Uterus (tissue), 4 donors: ENCODE measurements at places on chromosomes 5 and 9. TPM values are rescaled to one million over a fixed set of nuclear protein-coding genes. Genes with fewer than 3 reads are reported as not detected.

Gene SLC24A2
- 0.35 TPM for total RNA-seq

Gene IFNK
- not detected for total RNA-seq

Gene ANGPTL2
- 36.5 TPM for total RNA-seq

Gene NR5A1
- not detected for total RNA-seq

Gene SH3RF2
- 0.26 TPM for total RNA-seq

Gene SHOC1
- total RNA-seq: 1.0 TPM

Gene PRRT1B
- not detected for total RNA-seq

Gene QRFP
- not detected for total RNA-seq

Gene CARTPT
- not detected for total RNA-seq

Gene BARX1
- total RNA-seq: 0.67 TPM

Gene SYNPO
- 3.6 TPM for total RNA-seq

Gene CYLC2
- total RNA-seq: not detected

Gene RASGRF2
- total RNA-seq: 26.4 TPM

Gene NDUFA8
- total RNA-seq: 22.8 TPM

Gene HAPLN1
- total RNA-seq: not detected

Gene RNF224
- total RNA-seq: not detected

Gene SURF1
- total RNA-seq: 27.1 TPM

Gene GZMA
- total RNA-seq: not detected
